ENCODE measurements at places on chromosomes 6 and 20. TPM values are rescaled to one million over a fixed set of nuclear protein-coding genes. Genes with fewer than 3 reads are reported as not detected.

Gene IRF4
- 112 TPM for total RNA-seq

Gene LINC00237
- not detected for total RNA-seq

Gene HLA-DMA
- 16.9 TPM for total RNA-seq

Gene SLC24A3
- 1.4 TPM for total RNA-seq

Gene HLA-DQB1
- total RNA-seq, result 21.0 TPM

Gene TSBP1
- total RNA-seq, result not detected

Gene AVP
- total RNA-seq, result not detected

Gene FILIP1
- total RNA-seq, result not detected

Gene BNIP5
- total RNA-seq, result not detected

Gene MCCD1
- not detected for total RNA-seq

Gene GSTA2
- total RNA-seq, result not detected

Gene GRIK2
- not detected for total RNA-seq

Gene C6orf58
- total RNA-seq, result not detected

Gene NUS1
- 52.7 TPM for total RNA-seq

Gene ADGRF1
- not detected for total RNA-seq

Gene SALL4
- total RNA-seq, result 2.0 TPM

Gene BMP5
- total RNA-seq, result not detected

Gene BEND6
- not detected for total RNA-seq
